ENCODE measurements at places on chromosomes 3 and 15. TPM values are rescaled to one million over a fixed set of nuclear protein-coding genes. Genes with fewer than 3 reads are reported as not detected.

- no peak overlapping the region for H3K4me3 ChIP-seq
- H3K4me1 ChIP-seq, result no peaks in the 10 kb centered on the region
- H3K27me3 ChIP-seq, result peaks cover 4% of the 10 kb centered on the region
- H3K27ac ChIP-seq, result no peak overlapping the region
- DNase-seq, result no peak
These were observed 3.3 kb upstream of the SKIC8 start for GRCh38 chr15:78302579-78303312.

DNA sequence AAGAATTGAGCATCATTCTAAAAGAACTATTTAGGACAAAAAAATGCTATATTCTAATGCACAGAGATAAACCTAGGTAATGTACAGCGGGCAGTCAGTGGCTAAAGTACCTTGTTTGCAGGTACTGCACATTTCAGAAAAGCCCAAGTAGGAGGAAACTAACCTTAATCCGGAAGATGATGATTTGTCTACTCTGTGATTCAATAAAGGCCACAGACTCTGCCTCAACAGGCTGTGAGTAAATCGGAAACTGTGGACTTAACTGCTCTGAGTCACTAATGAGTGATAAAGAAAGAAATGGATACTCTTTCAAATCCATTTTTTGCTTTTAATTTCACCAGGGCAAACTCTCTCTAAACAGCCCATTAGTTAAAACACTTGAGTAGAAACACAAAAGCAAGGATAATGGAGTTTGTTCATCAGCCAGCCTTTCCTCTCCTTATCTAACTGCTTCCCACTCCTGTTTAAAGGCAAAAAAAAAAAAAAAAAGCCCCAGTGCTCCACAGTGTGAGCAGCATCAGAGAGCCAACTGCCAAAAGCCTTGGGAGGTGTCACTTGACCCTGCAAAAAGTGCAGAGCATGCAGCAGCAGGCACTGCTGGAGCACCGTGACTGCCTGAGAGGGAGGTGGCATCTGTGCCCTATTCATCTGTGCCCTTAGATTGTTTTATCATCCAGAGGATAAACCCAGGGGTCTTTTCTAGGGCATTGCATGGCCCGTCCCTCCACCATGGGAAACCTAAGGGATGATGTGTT, 187.7 kb downstream of the SATB1 start:
- H3K4me1 ChIP-seq, result peaks cover 13% of the 10 kb centered on the region
- no peak for DNase-seq
- H3K27me3 ChIP-seq, result no peaks in the 10 kb centered on the region
- H3K27ac ChIP-seq, result no peak overlapping the region
- no peak overlapping the region for H3K4me3 ChIP-seq
- no peaks in the 10 kb centered on the region for H3K36me3 ChIP-seq

DNA sequence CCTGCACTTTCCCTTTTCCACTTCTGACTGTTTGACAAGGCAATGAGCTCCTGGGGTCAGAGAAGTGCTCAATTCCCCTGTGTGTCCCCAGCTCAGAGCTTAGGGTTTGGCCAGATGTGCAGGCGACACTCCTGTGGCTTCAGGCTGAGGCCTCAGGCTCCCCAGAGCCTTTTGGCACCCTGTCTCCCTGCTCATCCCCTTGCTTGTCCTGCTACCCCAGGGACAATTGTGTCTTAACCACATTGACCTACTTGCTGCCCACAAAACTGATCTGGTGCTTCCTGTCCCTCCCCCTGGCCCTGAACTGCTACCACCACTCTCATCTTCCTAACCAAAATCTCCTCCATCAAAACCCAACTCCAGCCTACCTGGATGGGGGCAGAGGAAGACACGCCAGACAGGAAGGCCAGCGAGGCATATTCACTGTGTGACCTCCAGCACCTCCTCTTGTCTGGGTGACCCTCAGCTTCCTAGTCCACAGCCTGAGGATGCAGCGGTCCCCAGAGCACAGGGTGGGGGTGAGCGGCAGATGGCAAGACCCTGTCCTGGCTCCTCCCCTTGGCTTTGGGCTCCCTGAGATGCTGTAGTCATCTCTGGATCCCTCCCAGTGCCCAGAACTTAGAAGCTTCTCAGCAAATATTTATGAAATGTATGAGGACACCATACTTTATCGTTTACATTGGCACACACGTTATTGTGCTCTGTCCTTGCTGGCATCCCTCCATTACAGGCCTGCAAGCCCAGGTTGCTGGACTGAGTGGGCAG, 98.9 kb upstream of the SLC6A6 start:
- H3K27me3 ChIP-seq, result no peaks in the 10 kb centered on the region
- no peak for DNase-seq
- no peaks in the 10 kb centered on the region for H3K36me3 ChIP-seq
- H3K4me1 ChIP-seq, result no peaks in the 10 kb centered on the region
- H3K27ac ChIP-seq, result no peak overlapping the region
- H3K4me3 ChIP-seq, result no peak overlapping the region

GRCh38 chr3:111737706-111738086, 121.4 kb upstream of the PHLDB2 start:
- H3K27me3 ChIP-seq, result no peaks in the 10 kb centered on the region
- H3K27ac ChIP-seq, result no peak overlapping the region
- no peak for DNase-seq
- no peak overlapping the region for H3K4me3 ChIP-seq

GRCh38 chr3:113234028-113234427, 22.7 kb downstream of the BOC start:
- H3K27ac ChIP-seq, result no peak overlapping the region
- no peak for DNase-seq
- H3K36me3 ChIP-seq, result no peaks in the 10 kb centered on the region
- H3K4me3 ChIP-seq, result no peak overlapping the region
- H3K27me3 ChIP-seq, result no peaks in the 10 kb centered on the region

GRCh38 chr3:105527535-105527934, 160.8 kb downstream of the ALCAM start:
- no peak for DNase-seq
- H3K4me3 ChIP-seq, result no peak overlapping the region
- no peaks in the 10 kb centered on the region for H3K27me3 ChIP-seq
- H3K4me1 ChIP-seq, result no peaks in the 10 kb centered on the region
- peaks cover 10% of the 10 kb centered on the region for H3K36me3 ChIP-seq

COL6A5 gene
- total RNA-seq, result not detected

DNA sequence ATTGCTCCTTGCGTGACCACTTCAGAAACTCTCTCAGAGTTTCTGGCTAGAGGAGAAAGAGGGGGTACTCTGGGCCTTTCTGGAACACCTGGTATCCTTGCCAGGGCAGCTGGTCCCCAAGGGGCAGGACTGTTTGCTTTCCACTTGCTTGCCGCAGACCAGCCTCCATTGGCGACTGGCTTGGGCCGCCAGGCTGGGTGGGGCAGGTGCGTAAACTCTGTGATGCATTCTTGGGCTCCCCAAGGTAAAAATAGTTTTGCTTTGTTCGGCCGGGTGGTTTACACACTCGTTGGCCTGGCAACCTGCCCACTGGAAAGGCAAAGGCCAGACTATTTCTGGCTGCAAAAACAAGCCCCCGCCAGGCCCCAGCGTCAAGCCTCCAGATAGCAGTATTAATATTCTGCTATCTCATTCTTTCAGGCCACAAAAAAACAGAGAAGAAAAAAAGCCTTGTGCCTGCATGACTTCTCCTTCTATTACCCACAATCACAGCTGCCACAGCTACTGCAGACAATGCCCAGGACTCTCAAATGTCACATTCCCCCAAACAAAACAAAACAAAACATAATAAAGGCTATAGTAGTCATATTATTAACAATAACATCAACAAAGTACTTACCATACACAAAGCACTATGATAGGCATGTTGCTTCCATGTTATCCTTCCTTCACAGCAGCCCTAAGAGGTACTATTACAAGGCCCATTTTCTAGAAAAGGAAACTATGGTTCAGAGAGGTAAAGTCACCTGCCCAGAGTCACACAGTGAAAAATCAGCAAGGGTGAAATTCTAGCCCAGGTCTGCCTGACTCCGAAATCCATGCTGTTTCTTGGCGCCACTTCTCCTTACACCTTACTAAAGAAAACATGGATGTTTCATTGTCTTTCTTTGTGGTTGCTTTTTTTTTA, 14.0 kb upstream of the SSUH2 start:
- no peak for DNase-seq
- H3K27ac ChIP-seq, result no peak overlapping the region
- no peak overlapping the region for H3K4me3 ChIP-seq
- no peaks in the 10 kb centered on the region for H3K36me3 ChIP-seq
- H3K27me3 ChIP-seq, result no peaks in the 10 kb centered on the region
- H3K4me1 ChIP-seq, result no peaks in the 10 kb centered on the region

DNA sequence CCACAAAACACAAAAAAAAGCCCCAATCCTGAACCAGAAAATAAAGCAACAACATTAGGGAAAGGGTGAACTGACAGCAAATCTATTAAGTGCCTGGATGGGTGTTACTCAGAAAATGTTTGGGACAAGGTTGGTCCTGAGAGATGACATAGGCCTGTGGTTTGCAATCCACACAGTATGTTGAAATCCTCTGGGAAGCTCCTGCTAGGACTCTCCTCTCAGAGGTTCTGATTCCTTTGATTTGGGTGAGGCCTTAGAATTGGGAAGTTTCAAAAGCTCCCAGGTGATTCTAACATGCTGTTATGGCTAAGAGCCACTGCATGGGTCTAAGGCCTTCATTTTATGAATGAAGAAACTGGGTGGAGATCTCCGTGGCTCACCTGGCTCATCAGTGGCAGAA, 18.4 kb downstream of the CLDN1 start:
- H3K27ac ChIP-seq, result no peak overlapping the region
- H3K4me3 ChIP-seq, result no peak overlapping the region
- no peaks in the 10 kb centered on the region for H3K27me3 ChIP-seq
- no peaks in the 10 kb centered on the region for H3K4me1 ChIP-seq
- no peaks in the 10 kb centered on the region for H3K36me3 ChIP-seq

DNA sequence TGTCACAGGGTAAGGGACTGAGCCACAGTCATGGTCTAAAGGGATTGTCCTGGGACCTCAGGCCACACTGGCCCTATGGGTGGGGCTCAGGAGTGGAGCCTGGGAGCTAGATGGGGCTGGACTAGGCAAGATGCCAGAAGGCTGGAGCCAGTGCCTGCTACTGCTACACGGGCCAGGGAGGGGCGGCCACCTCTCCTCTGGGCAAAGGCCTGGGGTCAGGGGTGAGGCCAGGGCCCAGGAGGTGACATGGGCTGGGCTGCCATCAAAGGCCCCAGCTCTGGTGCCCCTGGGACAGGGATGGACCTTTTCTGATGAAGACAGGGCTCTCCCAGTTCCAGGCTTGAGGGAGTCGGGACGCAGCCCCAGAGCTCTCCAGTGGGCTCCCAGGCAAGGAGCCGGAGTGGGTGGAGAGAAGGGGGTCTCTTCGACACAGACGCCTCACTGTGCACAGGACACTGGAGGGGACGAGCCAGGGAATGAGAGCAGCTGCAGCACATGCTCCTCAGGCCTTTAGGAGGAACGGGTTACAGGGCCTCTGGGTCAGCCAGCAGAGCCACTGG, 62.1 kb upstream of the IQSEC1 start:
- no peak overlapping the region for H3K27ac ChIP-seq
- H3K27me3 ChIP-seq, result no peaks in the 10 kb centered on the region
- H3K4me3 ChIP-seq, result no peak overlapping the region
- H3K4me1 ChIP-seq, result no peaks in the 10 kb centered on the region

GRCh38 chr15:59817834-59818233, 128.7 kb upstream of the BNIP2 start:
- H3K27me3 ChIP-seq, result no peaks in the 10 kb centered on the region
- H3K36me3 ChIP-seq, result no peaks in the 10 kb centered on the region
- H3K4me1 ChIP-seq, result peaks cover 8% of the 10 kb centered on the region
